ENCODE measurements at places on chromosomes 3 and 15.

GRCh38 chr15:47661661-47662180, 55.6 kb upstream of the SEMA6D start:
- DNase-seq: no peak

- no peak for DNase-seq
These were observed 1234.7 kb downstream of the ROBO2 start for GRCh38 chr3:78274475-78275065.

- no peak for DNase-seq
These were observed 14.3 kb downstream of the MEF2A start for GRCh38 chr15:99580076-99580475.

- DNase-seq: no peak
These were observed 8.3 kb downstream of the SLC9A9 start for GRCh38 chr3:143839980-143840379.

DNA sequence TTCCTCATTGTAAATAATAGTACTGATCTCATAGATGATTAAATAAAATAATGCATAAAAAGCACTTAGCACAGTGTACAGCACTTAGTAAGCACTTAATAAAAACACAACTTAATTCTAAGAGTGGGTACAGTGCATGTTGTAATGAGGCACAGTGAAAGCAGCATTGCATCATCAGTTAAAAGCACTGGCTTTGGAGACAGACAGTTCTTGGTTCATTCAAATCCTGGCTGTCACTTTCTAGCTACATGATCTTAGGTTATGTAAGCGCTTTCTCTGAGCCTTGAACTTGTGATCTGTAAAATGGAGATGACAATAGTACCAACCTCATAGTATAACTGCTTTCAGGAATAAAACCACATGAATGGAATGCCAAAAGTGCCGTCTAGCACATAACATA, 151.5 kb downstream of the DPH6 start:
- no peak for DNase-seq

GRCh38 chr3:101646726-101647125, 30.2 kb downstream of the ZBTB11 start:
- DNase-seq: no peak

- DNase-seq: no peak
These were observed 777 bp downstream of the RNU5B-1 start for GRCh38 chr15:65305150-65305758.

DNA sequence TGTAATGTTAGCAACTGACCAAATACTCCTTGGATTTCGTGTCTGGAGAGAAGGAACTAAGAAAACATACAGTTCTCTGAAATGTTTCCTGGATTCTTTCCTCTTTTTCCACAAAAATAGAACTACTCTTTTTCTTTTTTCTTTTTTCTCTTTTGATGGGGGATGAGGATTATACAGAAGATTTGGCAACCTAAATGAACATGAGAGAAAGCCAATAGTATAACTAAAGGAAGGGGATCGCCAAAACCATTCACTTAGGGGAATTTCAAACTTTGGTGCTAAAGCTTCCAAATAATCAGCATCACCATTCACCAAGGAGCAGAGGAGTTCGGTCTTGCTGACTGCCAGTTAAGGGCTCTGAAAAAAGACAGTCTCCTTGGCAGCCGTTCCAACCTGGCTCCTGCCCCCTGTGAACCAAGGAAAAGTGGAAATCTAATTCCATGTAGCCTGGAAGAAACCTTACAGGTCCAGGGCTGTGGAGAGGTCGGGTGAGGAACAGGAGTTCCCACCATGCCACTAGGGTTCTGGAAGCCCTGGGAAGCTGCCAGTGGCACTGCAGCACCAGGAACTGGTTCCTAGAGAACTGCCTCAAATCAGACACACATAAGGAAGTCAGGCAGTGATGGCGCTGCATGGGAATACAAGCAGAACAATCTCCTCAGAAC, 176.9 kb downstream of the TNIK start:
- no peak for DNase-seq
